ENCODE measurements at places on chromosomes 12 and 14.

- DNase-seq: no peak
These were observed 236.3 kb downstream of the SLC25A21 start for GRCh38 chr14:36935976-36936678.

DNA sequence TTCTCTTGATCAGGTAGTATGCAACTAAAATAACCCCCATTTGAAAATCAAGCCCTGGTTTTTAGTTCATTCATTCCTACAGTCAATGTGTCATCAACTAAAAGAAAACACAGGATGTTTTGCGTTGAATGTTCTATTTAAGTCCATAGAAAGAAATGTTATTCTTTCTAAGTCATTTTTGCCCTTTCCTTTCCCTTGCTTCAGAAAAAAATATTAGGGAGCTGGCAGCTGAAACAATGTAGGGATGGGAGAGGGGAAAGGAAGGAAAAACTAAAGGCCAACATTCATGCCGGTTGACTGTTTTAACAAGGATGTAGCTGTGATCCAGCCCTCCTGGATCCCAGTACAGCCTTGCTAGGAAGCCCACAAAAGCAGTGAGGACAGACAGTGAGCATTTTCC lies 155.1 kb downstream of the BTG1 start:
- no peak for DNase-seq

GRCh38 chr12:92574051-92574783 lies 128.6 kb upstream of the PLEKHG7 start:
- DNase-seq: no peak

GRCh38 chr12:116837097-116837496 lies 44.1 kb downstream of the HRK start:
- DNase-seq: no peak

DNA sequence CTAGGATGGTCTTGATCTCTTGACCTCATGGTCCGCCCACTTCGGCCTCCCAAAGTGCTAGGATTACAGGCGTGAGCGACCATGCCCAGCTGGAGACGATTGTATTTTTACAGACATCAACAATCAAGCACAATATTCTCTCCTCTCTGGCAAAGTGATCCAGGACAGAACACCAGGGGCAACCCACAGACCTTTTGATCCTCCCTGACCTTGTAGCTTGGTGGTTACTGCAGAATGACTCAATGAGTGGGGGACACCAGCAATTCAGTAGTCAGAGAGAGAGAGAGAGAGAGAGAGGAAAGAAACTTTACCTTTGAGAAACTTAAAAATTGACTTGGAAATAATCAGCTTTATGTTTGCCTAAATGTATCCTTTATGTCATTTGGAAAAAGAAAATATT lies 51.2 kb downstream of the DRAM1 start:
- no peak for DNase-seq

DNA sequence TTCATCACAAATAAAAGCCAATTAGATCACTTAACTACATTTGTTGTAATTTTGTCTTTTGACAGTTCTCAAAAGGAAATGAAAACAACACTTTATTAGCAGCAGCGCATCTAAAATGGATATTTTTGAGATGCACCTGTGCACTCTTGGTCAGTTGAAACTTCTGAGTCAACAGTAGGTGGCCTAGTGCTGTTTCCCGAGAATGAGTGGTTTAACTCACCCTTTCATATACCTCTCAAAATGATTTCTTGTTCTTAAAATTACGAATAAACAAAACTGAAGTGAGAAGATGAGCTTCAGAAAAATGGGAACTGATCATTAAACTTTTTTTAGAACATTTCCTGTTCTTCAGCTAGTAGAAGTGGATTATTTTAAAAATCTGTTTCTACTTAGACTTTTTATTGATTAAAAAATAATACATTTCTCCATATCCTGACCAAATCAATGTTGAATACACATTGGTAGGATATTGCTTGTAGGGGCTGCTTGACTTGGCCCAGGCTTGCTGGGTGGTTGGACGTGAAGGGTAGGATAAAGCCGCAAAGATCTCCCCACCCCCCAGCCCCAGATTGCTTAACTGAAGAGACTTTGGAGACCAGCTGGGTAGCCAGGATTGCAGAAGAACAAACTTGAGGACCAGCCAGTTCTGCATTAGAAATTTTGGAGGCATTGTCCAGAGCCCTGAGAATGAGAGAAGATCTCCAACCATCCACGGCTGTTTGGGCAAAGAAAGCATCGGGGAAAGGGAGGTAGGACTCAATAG lies 22.3 kb upstream of the STK38L start:
- no peak for DNase-seq

- no peak for DNase-seq
These were observed 308.7 kb upstream of the DIO3 start for GRCh38 chr14:101252443-101253214.

DNA sequence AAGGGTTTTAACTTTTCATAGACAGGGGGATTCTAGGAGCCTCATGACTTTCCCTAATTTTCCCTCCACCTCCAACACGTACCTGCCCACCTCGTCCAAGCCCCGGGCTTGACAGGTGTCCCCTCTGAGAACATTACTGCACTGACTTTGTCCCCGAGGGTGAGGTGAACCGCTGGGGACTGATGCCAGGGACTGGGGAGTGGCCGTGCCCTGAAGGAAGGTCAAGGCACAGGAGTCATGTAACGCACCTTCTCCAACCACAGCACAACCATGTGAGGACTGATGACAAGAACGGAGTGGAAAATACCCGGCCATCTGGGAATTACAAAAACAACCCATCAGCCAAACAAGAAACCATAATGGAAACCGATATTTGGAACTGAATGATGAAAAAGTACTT lies 214.7 kb upstream of the C14orf180 start:
- no peak for DNase-seq

DNA sequence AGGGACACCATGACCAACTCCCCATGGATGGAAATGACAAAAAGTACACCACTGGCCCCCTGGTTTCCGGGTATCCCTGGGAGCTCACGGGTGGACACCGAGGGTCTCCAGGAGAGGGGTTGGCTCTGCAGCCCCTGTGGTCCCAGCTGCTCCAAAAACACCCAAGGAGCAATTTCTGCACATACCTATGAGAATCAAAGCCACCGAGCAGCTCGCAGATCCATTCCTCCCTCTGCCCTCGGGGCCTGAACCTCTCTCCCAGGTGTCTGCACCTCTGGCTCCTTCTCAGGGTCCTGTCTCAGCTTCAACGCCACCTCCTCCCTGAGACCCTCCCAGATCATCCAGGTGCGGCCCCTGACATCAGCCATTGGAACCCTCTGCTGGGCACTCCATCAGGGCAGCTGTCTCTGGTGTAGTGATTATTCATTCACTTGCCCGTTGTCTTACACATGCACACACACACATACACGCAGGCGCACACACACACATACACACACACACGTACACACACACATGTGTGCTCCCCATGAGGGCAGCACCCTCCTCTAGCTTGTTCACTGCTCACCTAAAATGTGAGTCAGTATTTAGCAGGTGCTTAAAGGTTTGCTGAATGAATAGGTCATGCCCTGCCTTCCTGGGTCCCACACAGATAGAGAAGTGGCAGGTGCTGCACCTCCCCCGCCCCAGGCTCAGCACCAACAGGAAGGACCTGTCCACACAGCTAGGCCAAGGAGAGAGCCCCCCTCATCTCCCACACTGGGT lies 5.9 kb downstream of the RIMBP2 start:
- DNase-seq: no peak

DNA sequence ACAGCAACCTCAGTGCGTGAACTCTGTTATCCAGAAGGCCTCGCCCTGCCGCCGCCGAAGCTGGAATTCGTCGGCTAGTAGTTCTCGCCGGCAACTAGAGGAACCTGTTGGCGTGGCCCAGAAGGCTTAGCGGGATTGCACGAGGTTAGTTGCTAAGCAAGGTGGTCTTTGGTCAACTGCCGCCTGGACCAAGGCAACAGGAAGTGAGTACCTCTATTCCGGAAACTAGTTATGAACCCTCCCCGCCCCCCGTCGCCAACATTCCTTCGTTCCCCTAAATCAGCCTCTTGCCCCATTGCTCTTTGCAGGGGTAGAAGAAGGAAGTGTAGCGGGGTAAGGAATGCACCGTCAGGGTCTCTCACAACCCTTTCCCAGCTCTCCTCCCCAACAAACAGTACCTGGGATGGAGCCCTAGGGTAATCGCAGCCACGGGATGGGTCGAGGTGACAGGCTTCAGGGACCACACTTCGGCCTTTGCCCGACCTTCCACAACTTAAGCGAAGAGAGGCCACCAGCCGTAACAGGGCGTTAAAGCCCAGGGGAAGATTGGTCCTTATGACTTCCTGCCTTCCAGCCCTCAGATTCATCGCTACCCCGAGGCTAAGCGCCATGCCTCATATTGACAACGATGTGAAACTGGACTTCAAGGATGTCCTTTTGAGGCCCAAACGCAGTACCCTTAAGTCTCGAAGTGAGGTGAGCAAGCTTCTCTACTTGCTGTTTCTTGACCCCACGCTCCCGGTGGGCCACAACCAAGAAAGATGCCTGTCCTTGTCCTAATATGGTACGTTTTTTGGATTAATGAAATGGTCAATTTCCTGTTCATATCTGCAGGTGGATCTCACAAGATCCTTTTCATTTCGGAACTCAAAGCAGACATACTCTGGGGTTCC lies at the start of gene GMPR2:
GMPR2 (plus strand) TSS at position 285 of the 893 bp plus-strand sequence; CDS start at position 610, 325 bp downstream.
- peak; percentile 66 for DNase-seq

GRCh38 chr14:91745344-91745743 lies 13.5 kb upstream of the CATSPERB start:
- DNase-seq: no peak

GRCh38 chr12:77833329-77833728 lies 2.6 kb downstream of the NAV3 start:
- no peak for DNase-seq

- no peak for DNase-seq
These were observed 191.3 kb downstream of the ANO6 start for GRCh38 chr12:45406988-45407850.

DNA sequence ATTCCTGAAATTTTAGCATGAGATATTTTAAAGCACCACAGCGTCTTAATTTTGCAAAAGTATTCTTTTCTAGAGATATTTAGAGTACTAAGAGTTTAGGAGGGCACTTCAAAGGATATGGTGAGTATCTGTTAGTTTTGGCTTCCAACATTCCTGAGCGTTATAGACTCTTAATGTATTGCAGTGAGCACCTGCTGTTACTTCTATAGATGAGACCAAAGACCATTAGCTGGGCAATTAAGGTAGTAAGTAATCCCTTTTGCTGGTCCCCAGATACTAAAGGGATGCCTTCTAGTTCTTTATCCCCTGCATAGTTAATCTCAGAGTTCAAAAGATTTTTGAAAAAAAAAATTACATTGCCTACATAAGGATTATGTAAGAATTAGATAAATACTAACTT lies 975.6 kb downstream of the GALC start:
- no peak for DNase-seq

GRCh38 chr12:87728931-87729593 lies 300.1 kb downstream of the C12orf50 start:
- no peak for DNase-seq

GRCh38 chr12:42483521-42483790 lies 106.1 kb downstream of the PRICKLE1 start:
- DNase-seq: no peak

DNA sequence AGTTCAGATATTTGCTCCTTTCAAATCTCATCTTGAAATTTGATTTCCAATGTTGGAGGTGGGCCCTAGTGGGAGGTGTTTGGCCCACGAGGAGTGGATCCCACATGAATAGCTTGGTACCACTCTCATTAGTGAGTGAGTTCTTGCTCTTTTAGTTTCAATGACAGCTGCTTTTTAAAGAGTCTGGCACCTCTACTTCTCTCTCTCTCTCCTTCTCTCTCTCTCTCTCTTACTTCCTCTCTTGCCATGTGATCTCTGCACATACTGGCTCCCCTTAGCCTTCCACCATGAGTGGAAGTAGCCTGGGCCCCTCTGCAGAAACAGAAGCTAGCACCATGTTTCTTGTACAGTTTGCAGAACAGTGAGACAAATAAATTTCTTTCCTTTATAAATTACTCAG lies 25.1 kb downstream of the GPR65 start:
- DNase-seq: no peak

- DNase-seq: no peak
These were observed 11.0 kb downstream of the HNRNPC start for GRCh38 chr14:21258005-21258888.

- no peak for DNase-seq
These were observed 4.3 kb downstream of the PAPLN start for GRCh38 chr14:73241481-73242165.

DNA sequence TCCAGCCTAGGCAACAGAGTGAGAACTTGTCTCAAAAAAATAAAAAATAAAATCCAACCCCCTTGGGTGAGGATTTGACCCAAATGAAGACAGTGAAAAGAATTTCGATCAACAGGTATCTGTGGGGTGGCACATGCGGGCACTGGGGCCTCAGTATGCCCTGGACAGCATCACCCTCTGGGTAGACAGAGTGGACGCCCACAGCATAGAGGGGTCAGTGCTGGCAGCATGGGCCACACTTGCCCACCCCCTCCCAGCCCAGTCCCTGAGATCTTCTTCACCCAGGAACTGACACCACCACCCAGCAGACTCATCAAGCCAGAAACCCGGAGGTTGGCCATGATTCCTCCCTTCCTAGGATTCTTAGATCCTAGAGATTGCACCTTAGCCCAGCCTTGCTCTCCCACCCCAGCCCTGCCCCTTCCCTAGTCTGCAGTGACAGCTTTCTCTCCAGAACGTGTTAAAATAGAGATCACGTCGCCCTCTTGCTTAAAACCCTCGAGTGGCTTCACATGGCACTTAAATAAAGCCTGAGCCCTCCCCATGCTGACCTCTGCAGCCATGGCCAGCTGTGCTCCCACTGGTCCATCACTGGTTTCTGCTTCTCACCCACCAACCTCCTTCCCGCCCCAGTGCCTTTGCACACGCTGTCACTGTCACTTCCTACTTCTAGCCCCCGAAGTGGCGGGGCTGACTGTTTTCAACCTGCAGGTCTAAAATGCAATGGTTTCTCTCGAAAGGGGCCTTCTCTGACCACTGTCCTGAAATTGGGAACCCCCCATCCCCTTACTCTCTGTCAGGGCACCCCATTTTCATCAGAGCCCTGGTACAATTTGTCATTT lies 26.2 kb upstream of the DYNC1H1 start:
- DNase-seq: no peak

- DNase-seq: no peak
These were observed 44.9 kb downstream of the SIX6 start for GRCh38 chr14:60553808-60554207.

DNA sequence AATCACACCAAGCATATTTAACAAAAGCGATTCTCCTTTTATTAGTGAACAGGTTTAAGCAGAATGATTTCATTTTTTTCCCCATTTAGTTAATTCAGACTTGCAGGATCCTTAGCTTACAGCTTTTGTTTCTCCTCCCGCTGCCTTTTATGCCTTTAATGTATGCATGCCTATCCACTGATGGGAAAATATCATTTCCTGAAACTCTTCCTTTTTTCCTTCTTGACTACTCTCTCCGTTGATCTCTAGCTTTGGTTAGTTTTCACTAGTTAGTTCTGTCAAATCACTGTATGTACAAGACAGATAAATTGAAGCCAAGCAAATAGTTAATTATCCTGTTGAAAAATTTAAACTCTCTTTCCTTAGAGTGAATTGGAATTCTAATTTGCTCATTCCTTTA lies 26.3 kb downstream of the NKX2-1 start:
- DNase-seq: no peak

GRCh38 chr14:20630340-20631022 lies 11.0 kb downstream of the OR6S1 start:
- DNase-seq: no peak

GRCh38 chr12:82019533-82019932 lies 260.4 kb upstream of the PPFIA2 start:
- DNase-seq: no peak

All from amygdala (tissue), 56 donors.